ENCODE measurements at places on chromosomes 11 and 22. TPM values are rescaled to one million over a fixed set of nuclear protein-coding genes. Genes with fewer than 3 reads are reported as not detected.
A peak's percentile ranks its signal among the peaks of the same experiment; 100 is the strongest.

BIK gene
- not detected for total RNA-seq

PANX2 gene
- not detected for total RNA-seq

DNA sequence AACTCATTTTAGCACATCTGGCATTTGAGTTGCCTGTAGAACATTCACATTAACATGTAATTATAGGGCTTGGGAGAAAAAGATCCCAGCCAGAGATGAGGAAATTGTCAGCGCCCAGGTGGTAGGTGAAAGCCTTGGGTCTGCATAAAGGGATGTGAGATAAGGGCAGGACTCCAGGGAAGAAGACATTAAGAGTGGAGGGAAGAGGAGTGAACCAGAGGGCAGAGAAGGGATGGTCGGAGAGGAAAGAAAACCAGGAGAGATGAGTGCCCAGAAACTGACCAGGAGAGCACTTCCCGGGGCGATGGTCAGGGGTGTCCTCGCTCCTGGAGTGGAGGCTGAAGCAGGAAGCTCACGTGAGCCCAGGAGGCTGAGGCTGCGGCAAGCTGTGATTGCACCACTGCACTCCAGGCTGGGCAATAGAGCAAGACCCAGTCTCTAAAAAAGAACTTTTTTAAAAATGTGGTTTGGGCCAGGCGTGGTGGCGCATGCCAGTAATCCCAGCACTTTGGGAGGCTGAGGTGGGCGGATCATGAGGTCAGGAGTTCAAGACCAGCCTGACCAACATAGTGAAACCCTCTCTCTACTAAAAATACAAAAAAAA lies 20.3 kb upstream of the DGKZ start:
- no peak for ATAC-seq

GRCh38 chr11:45935349-45936064 lies 13.1 kb downstream of the LARGE2 start:
- ATAC-seq = no peak

GRCh38 chr11:119298726-119299125 lies 18.2 kb downstream of the MCAM start:
- peak; percentile 74 for ATAC-seq

GRCh38 chr22:31346255-31346732 lies at the start of gene PATZ1:
Gene PATZ1 (minus strand): TSS chr22:31346346. CDS start chr22:31345602, 744 bp downstream.
- peak; percentile 66 for ATAC-seq

DNA sequence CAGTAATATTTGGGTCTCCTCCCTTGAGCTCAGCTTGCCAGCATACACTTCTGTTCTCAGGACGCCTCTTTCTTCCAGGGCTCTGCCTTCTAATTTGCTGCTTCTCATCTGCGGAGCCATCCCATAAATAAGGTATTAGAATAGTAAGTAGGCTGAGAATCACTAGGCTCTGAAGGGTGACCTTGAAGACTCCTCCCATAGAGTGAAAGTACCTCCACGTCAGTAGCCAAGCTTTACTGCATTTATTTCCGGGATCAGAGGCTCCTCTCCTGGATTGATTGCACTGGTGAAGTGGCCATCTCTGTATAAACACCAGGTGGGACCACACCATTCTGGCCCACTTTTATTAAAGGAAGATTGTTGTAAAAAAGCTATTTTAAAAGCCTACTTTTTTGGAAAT lies 315.5 kb downstream of the FAT3 start:
- no peak for ATAC-seq

DNA sequence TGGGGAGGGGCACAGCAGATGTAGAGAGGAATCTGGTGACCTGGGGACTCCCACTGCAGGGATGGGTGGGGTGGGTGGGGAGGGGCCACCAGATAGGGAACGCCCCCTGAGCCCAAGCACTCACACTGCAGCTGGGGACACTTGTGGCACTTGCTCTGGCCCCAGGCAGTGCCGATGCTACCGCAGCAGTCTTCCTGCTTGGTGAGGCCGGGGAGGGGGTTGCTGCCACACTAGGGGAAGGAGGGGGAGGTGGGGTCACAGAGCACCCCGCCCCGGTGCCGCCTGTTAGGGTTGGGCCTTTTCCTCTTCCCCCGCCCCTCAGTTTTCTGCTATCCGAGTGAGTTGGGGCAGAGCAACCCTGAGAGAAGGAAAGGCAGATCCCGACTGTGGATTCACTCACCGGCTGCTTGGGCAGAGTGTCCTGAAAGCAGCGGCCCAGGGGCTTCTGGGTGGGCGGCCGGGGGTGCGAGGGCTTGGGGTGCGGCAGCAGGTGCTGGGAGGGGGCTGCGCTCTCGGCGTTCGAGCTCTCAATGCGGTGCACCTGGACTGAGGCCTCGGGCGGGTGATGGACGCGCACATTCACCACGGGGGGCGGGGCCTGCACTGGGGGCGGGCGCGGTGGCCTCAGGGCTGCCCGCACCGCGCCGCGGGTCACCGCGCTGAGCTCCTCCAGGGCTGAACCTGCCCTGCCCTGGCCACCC lies 4.7 kb downstream of the LTBP3 start:
- no peak for ATAC-seq

DNA sequence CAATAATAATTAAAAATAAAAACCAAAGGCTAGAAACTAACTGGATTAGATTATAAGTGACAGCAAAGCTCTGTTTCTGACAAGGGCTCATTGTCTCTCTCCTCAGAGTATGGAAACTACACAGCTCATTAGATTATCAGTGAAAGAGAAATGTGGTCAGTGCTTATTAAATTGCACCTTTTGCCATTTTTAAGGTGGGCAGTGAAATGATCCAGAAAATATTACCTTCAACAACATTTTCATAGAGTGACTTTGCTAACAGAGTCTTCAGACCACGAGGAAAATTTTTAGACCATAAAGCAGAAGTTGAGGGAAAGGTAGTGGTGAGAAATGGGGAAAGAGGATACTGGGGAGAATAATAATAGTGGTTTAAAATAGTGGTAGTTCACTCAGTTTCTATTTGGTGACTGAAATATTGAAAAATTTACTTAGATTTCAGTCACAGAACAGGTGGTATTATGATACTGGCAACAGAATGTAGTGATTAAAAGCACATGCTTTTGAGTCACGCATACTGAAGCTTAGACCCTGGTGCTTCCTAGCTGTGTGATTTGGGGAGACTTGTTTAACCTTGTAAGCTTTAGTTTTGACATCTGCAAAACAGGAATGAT lies 684.0 kb upstream of the CCDC90B start:
- no peak for ATAC-seq

DNA sequence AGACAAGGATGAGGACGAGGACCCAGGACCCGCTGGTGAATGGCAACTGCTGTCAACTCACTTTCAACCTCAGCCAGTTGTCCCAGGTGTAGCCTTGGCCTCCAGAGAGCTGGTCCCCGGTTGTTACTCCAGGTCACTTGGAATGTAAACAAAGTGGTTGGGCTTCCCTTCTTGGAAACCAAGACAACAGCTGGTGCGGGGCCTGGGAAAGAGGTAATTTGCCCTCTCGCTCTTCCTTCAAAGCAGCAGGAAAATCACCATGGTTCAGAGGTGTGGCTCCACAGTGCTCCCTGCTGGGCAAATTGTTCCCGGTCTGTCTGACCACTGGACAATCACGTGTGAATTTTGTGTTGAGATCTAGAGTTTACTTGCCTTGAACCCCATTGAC lies 15.0 kb downstream of the SLC1A2 start:
- no peak for ATAC-seq

GRCh38 chr22:45335021-45335818 lies 25.5 kb downstream of the FAM118A start:
- no peak for ATAC-seq

GRCh38 chr22:27311698-27312550 lies 489.6 kb downstream of the MN1 start:
- ATAC-seq = no peak

- ATAC-seq = peak; percentile 26
Observed at GRCh38 chr22:38262051-38262795, 10.6 kb downstream of the TMEM184B start.

GRCh38 chr11:20045098-20045688 lies 115.1 kb downstream of the DBX1 start:
- ATAC-seq = no peak

- no peak for ATAC-seq
Observed at GRCh38 chr11:11988681-11989261, 19.7 kb downstream of the DKK3 start.

- peak; percentile 86 for ATAC-seq
Observed at GRCh38 chr11:70755410-70756158, 357.3 kb downstream of the CTTN start.

DNA sequence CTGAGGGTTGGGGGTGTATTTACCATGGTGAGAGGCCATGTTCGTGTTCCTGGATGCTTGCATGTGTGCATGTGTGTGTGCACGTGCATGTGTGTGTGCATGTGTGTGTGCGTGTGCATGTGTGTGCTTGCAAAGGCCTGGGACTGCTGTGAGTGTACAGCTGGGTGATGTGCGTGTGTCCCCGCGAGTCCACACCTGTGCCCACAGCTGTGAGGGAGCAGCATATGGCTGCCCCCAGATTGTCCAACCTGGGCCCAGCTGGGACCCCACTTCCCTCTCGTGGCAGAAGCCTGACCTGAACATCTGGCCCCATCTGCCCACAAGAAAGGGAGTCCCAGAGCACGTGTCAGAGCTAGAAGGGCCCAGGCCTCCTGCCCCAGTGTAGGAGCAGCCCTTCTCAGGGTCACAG lies 8.4 kb upstream of the CD248 start:
- ATAC-seq = no peak
